Epithelial cell of umbilical artery (primary cell): ENCODE measurements at places on chromosomes 2 and 18. TPM values are rescaled to one million over a fixed set of nuclear protein-coding genes. Genes with fewer than 3 reads are reported as not detected.

The GPR17 gene
- 0.30 and 0.32 TPM in 2 replicates for total RNA-seq

The ACMSD gene
- total RNA-seq, result not detected in 2 replicates

The RAX gene
- total RNA-seq, result not detected in 2 replicates

The UNC50 gene
- 51.0 and 55.8 TPM in 2 replicates for total RNA-seq

The NPPC gene
- 0.32 TPM in 1 of 2 replicates, not detected in the other for total RNA-seq

The SLC16A14 gene
- total RNA-seq, result 0.32 and 0.46 TPM in 2 replicates

The MALL gene
- 26.6 and 51.4 TPM in 2 replicates for total RNA-seq

The DQX1 gene
- total RNA-seq, result not detected in 2 replicates

The DNAJC5G gene
- not detected in 2 replicates for total RNA-seq

The GKN2 gene
- total RNA-seq, result not detected in 2 replicates

The DSG1 gene
- total RNA-seq, result not detected in 2 replicates

The DPYSL5 gene
- total RNA-seq, result not detected in 2 replicates

The NLRC4 gene
- not detected in 2 replicates for total RNA-seq

The LYPD1 gene
- total RNA-seq, result 2.9 and 19.5 TPM in 2 replicates

The BCS1L gene
- total RNA-seq, result 49.0 and 58.2 TPM in 2 replicates

The TUBB8B gene
- not detected in 2 replicates for total RNA-seq

The WNT10A gene
- not detected in 2 replicates for total RNA-seq

The HDAC4 gene
- total RNA-seq, result 11.7 and 18.2 TPM in 2 replicates

The TCF7L1 gene
- total RNA-seq, result 2.3 and 2.4 TPM in 2 replicates

The GULP1 gene
- 80.2 and 87.7 TPM in 2 replicates for total RNA-seq

The SLC35G4 gene
- not detected in 2 replicates for total RNA-seq

The ASAP2 gene
- 41.5 and 52.3 TPM in 2 replicates for total RNA-seq

The TLX2 gene
- not detected in 2 replicates for total RNA-seq

The RAB27B gene
- 0.32 and 0.46 TPM in 2 replicates for total RNA-seq

The AFF3 gene
- not detected in 2 replicates for total RNA-seq

The CCDC121 gene
- total RNA-seq, result 1.3 and 2.0 TPM in 2 replicates

The SAG gene
- total RNA-seq, result under 0.01 TPM in 1 of 2 replicates, not detected in the other

The KYNU gene
- total RNA-seq, result 0.32 and 1.2 TPM in 2 replicates

The ABCG8 gene
- total RNA-seq, result not detected in 2 replicates

The SLC1A4 gene
- total RNA-seq, result 22.0 and 24.0 TPM in 2 replicates

The IL36B gene
- not detected in 2 replicates for total RNA-seq

The CAPG gene
- 39.7 and 40.9 TPM in 2 replicates for total RNA-seq

The GKN1 gene
- total RNA-seq, result not detected in 2 replicates

The IL1A gene
- total RNA-seq, result 0.97 and 2.9 TPM in 2 replicates

The FIGN gene
- 0.65 and 1.1 TPM in 2 replicates for total RNA-seq

The CNDP1 gene
- not detected in 2 replicates for total RNA-seq

The PLGLB1 gene
- 0.15 TPM in 1 of 2 replicates, not detected in the other for total RNA-seq

The RESP18 gene
- not detected in 2 replicates for total RNA-seq

The FAM124B gene
- total RNA-seq, result 134 and 155 TPM in 2 replicates

The POTEJ gene
- total RNA-seq, result not detected in 2 replicates
